ENCODE measurements at places on chromosomes 6 and 20.

- no peak for DNase-seq
Observed at GRCh38 chr6:47524136-47524845, 46.7 kb downstream of the CD2AP start.

DNA sequence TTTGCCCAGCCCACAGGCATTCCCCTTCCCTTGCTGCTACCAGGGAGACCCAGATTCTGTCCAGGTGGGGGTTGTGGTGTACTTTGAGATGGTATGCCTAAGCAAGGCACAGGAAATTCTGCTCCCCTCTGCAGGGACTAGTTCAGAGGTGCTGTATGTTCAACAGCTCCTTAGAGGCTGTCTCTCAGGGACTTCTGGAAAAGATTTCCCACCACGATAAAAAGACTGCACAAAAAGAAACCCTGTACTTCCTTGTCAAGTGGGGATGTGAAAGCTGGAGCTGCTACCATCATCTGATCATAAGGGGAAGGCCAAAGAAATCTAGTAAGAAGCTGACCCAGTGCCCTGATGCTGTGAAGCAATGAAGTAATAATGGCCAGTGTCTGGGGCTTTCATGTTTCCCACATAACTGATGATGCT, 51.5 kb upstream of the SMIM29 start:
- no peak for DNase-seq

DNA sequence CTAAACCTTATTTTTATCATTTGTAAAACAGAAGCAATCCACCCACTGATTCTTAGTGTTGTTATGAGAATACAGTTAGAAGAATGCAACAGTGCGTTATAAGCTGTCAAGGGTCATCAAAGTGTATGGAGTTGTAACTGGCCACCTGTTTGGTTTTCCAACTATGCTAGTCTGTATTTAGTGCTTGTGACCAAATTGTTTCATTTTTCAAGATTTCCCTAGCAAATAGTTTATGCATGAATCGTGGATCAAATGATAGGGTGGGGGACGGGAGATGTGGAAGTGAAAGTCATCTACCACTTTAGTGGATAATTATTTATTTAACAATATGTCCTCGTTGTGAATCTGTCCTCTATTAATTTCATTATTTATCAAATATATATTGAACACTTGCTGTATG, 175.4 kb upstream of the HDDC2 start:
- no peak for DNase-seq

- DNase-seq, result no peak
Observed at GRCh38 chr6:52555518-52556233, 21.2 kb downstream of the TRAM2 start.

DNA sequence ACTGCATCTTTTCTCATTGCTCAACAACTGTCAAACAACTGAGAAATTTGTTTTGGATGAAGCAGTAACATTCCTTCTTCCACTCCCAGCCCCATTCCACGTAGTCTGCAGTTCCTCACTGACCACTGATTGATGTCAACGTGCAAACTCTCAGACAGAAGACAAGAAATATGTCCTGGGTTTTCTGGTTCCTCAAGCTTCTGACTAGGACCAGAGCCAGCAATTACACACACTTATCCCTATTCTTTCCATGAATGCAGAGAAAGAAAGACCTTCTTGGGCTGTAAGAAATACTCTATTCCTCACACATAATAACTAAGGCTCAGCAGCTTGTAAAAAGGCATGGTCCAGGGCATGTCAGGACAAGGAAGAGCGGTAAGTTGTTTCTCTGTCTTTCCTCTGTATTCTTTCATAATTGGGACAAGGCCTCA, 790.1 kb upstream of the SLC35B3 start:
- no peak for DNase-seq

DNA sequence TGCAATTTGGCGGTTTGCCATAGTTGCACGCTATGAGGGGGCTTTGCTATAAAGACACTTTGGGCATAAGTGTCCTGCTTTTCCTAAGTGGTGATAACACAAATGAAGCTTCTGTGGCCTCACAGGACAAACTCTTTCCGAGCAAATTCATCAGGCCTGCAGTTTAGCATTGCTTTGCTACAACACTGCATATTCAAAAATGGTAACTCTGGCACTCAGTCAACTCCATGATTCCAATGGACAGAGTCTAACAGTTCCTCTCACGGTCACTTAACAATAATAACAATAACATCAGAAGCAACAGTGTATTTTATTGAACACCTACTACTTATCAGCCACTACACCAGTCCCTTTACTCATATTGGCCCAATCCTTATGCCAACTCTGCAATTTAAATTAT, 222.5 kb downstream of the FRK start:
- DNase-seq, result no peak

- DNase-seq, result no peak
Observed at GRCh38 chr6:66897576-66897975, 1190.5 kb upstream of the EYS start.
